ENCODE measurements at places on chromosomes 2 and 18. TPM values are rescaled to one million over a fixed set of nuclear protein-coding genes. Genes with fewer than 3 reads are reported as not detected.

The GALNT14 gene
- 3.1 TPM for total RNA-seq

The EFR3B gene
- total RNA-seq, result not detected

The EPB41L3 gene
- not detected for total RNA-seq

The INPP1 gene
- 7.1 TPM for total RNA-seq

The TNFRSF11A gene
- total RNA-seq, result 6.3 TPM

The DAPL1 gene
- total RNA-seq, result not detected

Measured in PC-9 (cell line).